ENCODE measurements at places on chromosomes 7 and 10. TPM values are rescaled to one million over a fixed set of nuclear protein-coding genes. Genes with fewer than 3 reads are reported as not detected.

TEX47 gene
- not detected for total RNA-seq

ACSM6 gene
- not detected for total RNA-seq

NODAL gene
- 1.3 TPM for total RNA-seq

- no peak for DNase-seq
These were observed 22.2 kb downstream of the AHR start for GRCh38 chr7:17320657-17321056.

DNA sequence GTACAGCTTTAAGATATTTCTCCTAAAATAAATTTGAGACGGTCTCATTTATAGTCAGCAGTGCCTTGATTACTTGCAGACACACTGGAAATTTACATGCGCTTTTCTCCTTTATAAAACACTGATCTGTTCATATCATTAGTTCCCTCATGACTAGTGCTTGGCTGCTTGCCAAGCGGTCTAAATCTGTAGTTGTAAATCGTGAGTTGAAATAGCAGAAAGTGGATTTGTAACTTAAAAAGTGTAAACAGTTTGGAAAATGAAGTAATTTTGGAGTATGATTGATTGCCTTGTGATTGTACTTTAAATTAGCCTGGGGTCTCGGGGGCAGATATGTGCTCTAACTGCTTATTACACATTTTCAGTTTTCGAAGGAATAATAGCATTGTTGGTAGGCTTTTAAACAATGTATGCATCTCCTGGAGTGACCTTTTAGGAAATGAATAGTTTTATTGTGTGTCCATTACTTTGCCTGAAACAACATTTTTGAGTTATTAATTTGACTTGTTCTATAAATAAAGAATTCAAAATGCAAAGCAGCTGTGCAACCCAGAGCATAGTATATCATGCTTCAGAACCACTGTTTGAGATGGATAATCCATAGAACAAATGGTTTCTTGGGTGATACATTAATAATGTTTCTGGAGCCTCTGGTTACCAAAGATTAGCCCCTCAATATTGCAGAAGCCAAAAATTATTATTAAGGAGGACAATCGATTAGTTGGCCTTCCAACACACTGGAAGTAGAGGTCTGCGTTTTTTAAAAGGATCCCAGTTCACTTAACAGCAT, 73.3 kb downstream of the ARID5B start:
- DNase-seq, result no peak

DNA sequence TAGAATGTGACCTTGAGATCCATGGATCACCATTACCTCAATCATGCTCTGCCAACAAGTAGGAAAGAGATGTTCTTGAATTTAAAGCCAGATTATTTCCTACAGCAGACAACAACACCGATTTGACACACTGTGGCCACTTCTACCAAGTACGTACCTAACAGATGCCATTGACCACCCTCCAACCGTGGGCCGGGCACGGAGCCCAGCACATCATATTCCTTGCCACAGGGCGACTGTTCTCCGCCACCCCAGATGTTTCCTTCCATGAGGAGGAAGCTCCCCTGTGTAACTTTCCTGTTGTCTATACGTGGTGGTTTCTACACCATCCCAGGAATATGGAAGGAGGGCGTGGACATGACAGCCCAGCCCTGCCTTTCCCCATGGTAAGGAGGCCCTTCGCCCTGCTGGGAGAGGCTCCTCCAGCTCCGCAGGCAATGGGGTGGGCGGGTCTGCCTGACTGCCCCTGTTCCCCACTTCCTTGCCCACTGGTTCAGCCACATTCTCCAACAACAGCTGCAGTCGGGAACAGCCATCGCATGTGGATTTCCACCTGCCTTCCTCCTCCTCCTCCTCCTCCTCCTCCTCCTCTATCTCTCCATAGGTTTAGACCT, 7.2 kb downstream of the CHST15 start:
- no peak for DNase-seq

GRCh38 chr7:65971021-65971420, 11.0 kb downstream of the GUSB start:
- DNase-seq, result no peak

GRCh38 chr7:158924956-158925355, 68.6 kb downstream of the DYNC2I1 start:
- DNase-seq, result no peak

Measured in Caco-2 (cell line).